ENCODE measurements at places on chromosomes 6 and 20. TPM values are rescaled to one million over a fixed set of nuclear protein-coding genes. Genes with fewer than 3 reads are reported as not detected.
A peak's percentile ranks its signal among the peaks of the same experiment; 100 is the strongest.

The ZNF322 gene
- 8.0 TPM for polyA plus RNA-seq

The BTN1A1 gene
- polyA plus RNA-seq: 0.39 TPM

DNA sequence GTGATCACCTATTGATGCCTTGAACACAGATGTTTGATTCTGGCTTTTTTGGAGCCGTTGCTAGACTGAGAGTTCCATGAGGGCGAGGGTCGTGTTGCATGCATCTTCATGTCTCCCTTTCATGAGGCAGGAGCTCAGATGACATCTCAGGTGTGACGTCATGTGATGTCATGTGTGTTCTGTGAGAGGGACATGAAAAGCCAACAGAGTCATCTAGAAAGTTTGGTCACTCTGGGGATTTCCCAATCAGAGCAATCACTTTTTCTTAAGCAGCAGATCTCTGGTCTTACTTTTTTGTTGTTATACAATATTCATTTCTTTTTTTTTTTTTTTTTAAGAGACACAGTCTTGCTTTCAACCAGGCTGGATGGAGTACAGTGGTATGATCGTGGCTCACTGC is 411.8 kb downstream of the PREX1 start:
- no peak overlapping the region for H3K4me3 ChIP-seq
- no peaks in the 10 kb centered on the region for H3K4me1 ChIP-seq
- no peak for DNase-seq
- no peaks in the 10 kb centered on the region for H3K27me3 ChIP-seq
- H3K36me3 ChIP-seq: no peaks in the 10 kb centered on the region

GRCh38 chr20:37315021-37315451 is 25.6 kb downstream of the MANBAL start:
- no peak for DNase-seq
- peak overlapping the region; percentile 81 for H3K27ac ChIP-seq
- H3K36me3 ChIP-seq: peaks cover 23% of the 10 kb centered on the region

DNA sequence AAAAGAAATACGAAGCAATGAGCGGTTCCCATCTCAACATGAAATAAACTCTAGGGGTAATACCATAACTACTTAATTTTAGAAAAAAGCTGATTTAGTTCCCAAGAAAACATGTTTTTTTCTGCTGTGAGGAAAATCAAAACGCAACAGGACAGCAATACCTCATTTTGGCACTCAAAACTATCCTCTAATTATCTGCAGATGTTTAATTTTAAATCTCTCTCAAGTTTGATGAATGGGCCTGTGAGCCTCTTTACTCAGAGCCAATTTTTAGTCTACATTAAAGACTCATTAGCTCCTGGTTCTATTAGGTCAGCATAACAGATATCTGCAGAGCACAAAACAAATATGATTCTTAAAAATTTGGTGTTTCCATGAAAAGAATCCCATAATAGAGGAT is 28.1 kb downstream of the RNF24 start:
- H3K27ac ChIP-seq: no peak overlapping the region
- H3K36me3 ChIP-seq: no peaks in the 10 kb centered on the region
- DNase-seq: no peak
- no peak overlapping the region for H3K4me3 ChIP-seq
- H3K4me1 ChIP-seq: no peaks in the 10 kb centered on the region

Measured in spleen (tissue), 13 donors.